ENCODE measurements at places on chromosomes 5 and 9. TPM values are rescaled to one million over a fixed set of nuclear protein-coding genes. Genes with fewer than 3 reads are reported as not detected.

FOXI1 gene
- total RNA-seq = not detected

C5orf52 gene
- total RNA-seq = not detected

CAVIN4 gene
- total RNA-seq = 0.42 TPM

CD74 gene
- total RNA-seq = 0.09 TPM

CXXC5 gene
- total RNA-seq = 22.9 TPM

GPSM1 gene
- total RNA-seq = 14.0 TPM
